ENCODE measurements at places on chromosomes 12 and 14.
A peak's percentile ranks its signal among the peaks of the same experiment; 100 is the strongest.

DNA sequence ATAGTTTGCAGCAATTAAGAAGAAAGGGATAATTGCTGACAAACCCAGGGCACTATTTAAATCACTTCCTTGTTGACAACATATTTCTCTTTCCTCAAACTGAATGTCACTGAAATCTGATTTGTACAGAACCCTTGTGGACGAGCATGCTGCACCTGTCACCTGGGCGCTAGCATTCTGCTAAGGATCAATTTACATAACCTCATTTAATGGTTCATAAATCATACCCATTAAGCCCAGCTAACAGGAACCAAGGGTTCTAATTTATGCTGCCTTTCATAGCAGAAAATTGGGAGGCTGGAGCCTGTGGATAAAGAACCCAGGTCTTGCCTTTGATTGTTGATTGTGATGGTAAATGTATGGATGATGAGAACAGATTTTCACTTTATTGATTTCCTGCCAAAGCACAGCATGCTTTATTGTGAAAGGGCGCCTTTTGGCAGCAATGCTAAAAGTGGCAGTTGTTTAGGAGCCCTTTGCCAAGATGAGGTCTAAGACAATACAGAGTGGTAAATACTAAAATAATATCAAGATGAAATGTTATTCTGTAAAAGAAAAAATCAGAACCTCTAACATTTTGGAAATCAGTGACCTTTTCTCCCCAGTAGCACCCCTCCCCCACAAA lies 95.4 kb downstream of the NKX2-1 start:
- DNase-seq = no peak

- DNase-seq = peak; percentile 51
Observed at GRCh38 chr12:111430433-111431353, 25.0 kb downstream of the SH2B3 start.

DNA sequence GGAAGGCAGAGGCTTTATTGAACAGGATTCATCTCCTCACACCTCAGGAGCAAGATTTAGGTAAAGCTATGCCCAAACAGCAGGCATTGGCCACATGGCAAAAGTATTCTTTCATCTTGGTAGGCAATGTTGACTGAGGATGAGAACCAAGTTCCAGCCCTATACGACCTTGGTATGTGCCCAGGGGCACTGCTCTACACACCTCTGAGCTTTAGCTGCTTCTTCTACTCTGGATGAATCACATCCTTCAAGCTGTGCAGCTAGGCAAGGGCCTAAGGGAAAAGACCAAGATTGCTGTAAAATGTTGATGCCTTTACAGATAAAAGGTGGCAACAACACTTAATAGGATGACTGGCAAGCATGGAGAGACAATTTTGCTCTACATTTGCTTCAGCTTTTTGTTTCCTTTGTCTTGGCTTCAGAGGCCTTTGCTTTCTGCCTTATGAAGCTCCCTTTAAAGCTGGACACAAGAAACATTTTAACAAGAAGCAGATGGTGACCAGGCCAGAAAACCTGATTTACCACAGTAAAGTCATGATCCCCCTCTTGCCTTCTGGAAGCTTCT lies 183.3 kb upstream of the KITLG start:
- no peak for DNase-seq

DNA sequence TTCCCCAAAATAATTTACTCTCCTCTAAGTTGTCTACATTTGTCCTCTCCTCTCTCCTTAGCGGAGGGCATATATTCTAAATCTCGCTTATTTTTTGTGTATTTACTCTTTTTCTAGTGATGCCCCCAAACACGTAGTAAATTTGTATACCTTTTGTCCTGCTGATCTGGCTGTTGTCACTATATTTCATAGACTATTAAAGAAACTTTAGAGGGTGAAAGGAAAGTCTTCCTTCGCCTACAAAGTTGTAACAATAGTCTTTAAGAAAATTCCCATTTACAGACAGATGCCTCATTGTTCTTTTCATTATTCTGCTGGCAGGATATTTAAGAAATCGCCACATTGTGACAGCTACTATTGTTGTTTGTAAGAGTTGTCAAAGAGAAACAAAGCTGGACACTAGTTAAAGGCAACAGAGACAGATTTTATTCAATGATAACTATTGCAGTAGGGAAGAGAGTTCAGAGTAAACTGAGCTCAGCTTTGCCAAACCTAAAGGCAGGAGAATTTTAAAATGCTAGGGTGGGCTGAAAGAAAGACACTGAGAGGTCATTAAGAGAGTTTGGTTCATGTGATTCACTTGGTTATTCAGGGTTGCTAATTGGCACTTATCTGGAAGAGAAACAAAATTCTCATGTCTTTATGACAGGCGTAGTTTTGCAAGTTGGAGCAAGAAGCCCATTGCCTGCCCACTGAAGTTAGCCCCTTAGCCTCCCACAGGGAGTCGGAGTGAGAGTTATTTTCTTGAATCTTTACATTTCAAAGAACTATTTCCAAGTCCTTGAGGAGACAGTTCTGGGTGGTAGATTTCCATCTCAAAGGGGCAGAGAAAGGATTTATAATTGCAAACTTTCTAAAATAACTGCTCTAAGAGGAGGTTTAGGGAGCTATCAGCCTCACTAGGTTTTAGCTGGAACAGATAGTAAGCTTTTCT lies 1272.5 kb upstream of the SEL1L start:
- no peak for DNase-seq

DNA sequence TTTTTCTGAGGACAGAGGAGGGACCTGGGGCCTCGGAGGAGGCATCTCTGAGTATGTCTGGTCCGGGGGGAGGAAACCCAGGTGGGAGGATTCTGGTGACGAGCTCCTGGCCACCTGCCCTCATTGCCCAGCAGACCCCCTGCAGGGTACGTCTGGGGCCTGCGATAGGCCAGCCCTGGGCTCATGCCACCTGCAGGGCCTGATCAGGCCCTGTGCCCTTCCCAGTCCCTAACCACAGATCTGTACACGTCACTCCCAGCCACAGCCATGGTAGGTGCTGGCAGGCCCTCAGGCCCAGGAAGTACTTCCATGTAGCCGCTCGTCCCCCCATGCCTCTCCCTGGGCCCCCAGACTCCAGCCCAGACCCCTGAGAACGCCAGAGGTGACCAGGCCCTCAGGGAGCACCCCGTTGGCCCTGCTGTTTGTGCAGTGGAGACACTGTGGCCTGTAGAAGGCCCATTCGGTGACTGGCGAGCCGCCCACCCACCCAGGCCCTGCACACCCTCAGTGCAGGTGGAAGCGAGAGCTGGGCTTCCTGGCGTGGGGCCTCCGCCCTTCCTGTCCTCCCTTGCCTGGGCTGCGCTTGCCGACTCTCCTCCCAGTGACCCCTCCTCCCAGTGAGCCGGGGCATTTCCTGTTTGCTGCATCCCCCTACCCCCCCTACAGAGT lies 5.7 kb downstream of the INF2 start:
- peak; percentile 67 for DNase-seq

Measured in CD4-positive, alpha-beta T cell treated with Interleukin-6 for 4 hours (primary cell).